Naive thymus-derived CD4-positive, alpha-beta T cell (primary cell): ENCODE measurements at places on chromosomes 5 and 9. TPM values are rescaled to one million over a fixed set of nuclear protein-coding genes. Genes with fewer than 3 reads are reported as not detected.

DNA sequence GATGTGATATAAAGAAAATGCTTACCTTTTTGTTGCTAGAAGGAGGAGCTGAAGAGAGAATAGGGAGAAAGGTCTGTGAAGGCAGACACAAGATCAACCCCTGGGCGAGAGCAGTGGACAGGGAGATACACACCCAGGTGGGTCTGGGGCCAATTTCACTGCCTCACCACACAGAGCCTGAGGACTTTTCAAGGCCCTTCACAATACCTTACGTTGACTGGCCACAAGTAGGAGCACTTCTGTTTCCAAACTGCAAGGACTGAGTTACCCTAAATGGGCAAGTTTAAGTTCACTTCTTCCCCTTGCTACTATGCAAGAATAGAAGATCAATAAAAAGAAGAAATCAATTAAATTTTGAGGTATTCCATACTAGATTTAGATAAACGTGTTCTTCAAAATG, 174.5 kb upstream of the SLC12A2 start:
- DNase-seq: no peak
- no peak overlapping the region for H3K27ac ChIP-seq
- no peaks in the 10 kb centered on the region for H3K27me3 ChIP-seq
- no peak overlapping the region for H3K4me3 ChIP-seq
- no peaks in the 10 kb centered on the region for H3K4me1 ChIP-seq

- no peaks in the 10 kb centered on the region for H3K36me3 ChIP-seq
- no peak overlapping the region for H3K27ac ChIP-seq
- H3K4me1 ChIP-seq: peaks cover 4% of the 10 kb centered on the region
- DNase-seq: no peak
- H3K27me3 ChIP-seq: no peaks in the 10 kb centered on the region
Measured at GRCh38 chr9:22204240-22204639, 195.1 kb upstream of the CDKN2B start.

- H3K4me1 ChIP-seq: peaks cover 3% of the 10 kb centered on the region
- H3K27ac ChIP-seq: no peak overlapping the region
- H3K4me3 ChIP-seq: no peak overlapping the region
- H3K27me3 ChIP-seq: no peaks in the 10 kb centered on the region
Measured at GRCh38 chr9:79477955-79478771, 93.6 kb upstream of the TLE4 start.

DNA sequence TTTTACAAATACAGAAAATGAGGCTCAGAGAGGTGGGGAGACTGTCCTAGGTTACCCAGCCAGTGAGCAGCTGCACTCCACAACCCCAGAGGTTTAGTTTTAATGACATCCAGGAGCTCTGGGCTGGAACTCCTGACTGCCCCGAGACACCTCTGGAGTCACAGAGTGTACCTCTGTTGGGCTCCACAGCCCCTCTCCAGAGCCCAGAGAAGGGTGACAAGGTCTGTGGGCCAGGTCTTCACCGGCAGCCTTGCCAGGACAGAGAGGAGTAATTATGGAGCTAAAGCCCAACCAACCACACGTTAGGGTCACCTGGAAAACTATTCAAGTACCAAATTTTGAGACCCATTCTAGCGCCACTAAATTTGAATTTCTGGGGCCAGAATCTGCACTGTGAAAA, 11.1 kb downstream of the CDX1 start:
- H3K4me1 ChIP-seq: no peaks in the 10 kb centered on the region
- no peaks in the 10 kb centered on the region for H3K27me3 ChIP-seq
- H3K4me3 ChIP-seq: no peak overlapping the region
- no peak overlapping the region for H3K27ac ChIP-seq
- no peak for DNase-seq

- H3K27ac ChIP-seq: peak overlapping the region; percentile 84
- no peaks in the 10 kb centered on the region for H3K27me3 ChIP-seq
- peaks cover 7% of the 10 kb centered on the region for H3K4me1 ChIP-seq
- DNase-seq: no peak
Measured at GRCh38 chr5:53110156-53110555, 599 bp upstream of the MOCS2 start.

DNA sequence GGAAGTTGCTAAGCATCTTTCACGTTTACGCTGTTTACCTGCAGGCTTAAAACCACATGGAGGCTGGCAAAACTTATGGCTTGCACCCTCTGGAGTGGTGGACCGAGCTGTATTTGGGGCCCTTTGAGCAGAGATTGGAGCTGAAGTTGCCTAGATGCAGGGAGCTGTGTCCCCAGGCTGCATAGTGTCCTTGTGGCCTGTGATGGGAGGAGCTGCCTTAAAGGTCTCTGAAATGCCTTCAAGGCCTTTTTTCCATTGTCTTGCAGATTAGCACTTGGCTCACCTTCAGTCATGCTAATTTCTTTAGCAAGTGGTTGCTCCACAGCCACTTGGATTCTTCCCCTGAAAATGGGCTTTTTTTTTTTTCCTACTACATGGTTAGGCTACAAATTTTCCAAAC, 81.5 kb upstream of the CHD1 start:
- no peaks in the 10 kb centered on the region for H3K4me1 ChIP-seq
- no peaks in the 10 kb centered on the region for H3K36me3 ChIP-seq
- no peak overlapping the region for H3K27ac ChIP-seq
- H3K4me3 ChIP-seq: no peak overlapping the region
- no peaks in the 10 kb centered on the region for H3K27me3 ChIP-seq

DNA sequence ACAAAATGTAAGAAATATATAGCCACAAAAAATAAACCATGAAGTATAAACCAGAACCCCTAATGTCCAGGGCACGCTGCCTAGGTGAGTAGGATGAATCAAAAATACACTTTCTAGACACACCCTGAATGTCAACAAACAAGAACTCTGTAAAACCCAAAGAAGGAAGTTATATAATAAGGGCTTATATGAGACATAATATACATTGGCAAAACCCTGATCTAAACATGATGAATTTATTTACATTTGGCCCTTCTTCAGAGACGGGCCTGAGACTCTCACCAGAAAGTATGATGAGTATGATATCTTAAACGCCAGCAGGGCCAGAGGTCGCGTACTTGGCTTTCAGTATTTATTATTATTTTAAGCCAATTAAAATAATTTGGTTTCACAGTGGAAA, 125.1 kb upstream of the FST start:
- H3K4me1 ChIP-seq: no peaks in the 10 kb centered on the region
- no peak overlapping the region for H3K27ac ChIP-seq

CHSY3 gene
- not detected for total RNA-seq

CKMT2 gene
- total RNA-seq: not detected
